ENCODE measurements at places on chromosomes 4 and X.

- DNase-seq: peak; percentile 64
Measured at GRCh38 chr4:140186651-140187315, 32.8 kb upstream of the MAML3 start.

- no peak for DNase-seq
Measured at GRCh38 chr4:104129243-104129642, 365.5 kb downstream of the CXXC4 start.

DNA sequence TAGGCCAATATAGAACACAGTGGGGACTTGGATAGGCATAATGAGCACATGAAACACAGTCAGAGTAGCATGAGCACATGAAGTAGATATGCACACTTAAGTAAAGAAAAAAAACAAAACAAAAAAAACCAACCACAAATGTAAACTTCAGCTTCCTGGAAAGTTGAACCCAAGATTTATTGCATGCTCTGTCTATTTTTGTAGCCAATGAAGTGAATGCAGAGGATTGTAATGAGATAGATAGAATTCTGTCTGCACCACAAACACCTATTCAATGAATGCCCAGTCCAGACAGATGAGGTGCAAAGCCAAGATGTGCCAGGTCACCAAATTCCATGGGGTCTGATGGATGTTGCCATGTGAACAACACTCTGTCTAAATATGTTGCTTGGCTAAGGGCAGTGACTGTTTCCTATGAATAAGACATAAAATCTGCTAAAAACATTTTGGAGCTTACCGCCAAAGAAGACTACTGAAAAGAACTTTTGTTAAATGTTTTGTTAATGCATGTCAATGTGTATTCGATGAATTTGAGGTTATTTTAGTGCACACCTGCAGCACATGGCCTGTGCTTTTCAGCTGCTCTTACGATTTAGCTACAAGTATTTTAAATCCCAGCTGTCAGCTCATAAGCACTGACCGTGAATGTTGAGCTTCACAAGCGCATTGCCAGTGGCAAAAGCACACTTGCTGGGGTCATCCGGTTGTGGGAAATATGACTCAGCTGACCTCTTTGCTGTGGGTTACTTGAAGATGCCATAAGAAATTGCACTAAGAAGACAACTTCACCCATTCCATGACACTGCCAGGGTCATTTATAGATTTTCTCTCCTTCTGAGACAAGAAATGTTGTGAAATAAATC, 374.8 kb upstream of the GNPDA2 start:
- no peak for DNase-seq

DNA sequence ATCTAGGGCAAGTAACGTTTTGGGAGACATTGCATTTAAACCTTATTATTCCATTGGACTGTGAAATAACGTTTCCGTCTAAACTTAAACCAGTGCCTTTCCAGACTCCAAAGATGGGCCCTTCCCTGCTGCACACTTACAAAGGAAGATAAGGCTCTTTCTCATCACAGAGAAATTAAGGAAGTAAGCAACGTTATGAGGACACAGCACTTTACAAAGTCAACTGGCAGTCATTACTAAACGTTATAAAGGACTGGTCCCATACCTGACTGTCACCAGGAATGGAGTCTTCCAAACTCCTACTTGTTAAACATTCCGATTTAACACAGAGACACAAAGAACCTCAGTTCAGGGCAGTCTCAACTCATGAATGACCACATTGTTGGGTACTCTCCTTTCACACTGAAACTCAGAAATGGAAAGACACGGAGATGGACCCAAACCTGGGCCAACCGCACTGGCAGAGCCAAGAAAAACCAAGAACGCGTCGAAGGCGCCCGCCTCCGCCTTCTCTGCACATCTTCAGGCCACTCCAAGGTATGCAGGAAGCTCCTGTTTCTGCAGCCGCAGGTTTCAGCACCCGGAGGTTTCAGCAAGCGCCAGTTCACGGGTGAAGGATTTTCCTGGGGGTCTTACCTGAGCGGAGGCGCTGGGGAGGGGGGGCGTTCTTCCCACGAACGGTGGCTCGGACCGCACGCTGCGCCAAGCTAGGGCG, 670 bp downstream of the PAPSS1 start:
- DNase-seq: peak; percentile 7

GRCh38 chr4:171599628-171600027, 213.6 kb upstream of the GALNTL6 start:
- no peak for DNase-seq

Data from AG08395 (cell line).